ENCODE measurements at places on chromosomes 6 and 20. TPM values are rescaled to one million over a fixed set of nuclear protein-coding genes. Genes with fewer than 3 reads are reported as not detected.

GRCh38 chr6:170296746-170297575, 6.1 kb upstream of the DLL1 start:
- DNase-seq = no peak

DNA sequence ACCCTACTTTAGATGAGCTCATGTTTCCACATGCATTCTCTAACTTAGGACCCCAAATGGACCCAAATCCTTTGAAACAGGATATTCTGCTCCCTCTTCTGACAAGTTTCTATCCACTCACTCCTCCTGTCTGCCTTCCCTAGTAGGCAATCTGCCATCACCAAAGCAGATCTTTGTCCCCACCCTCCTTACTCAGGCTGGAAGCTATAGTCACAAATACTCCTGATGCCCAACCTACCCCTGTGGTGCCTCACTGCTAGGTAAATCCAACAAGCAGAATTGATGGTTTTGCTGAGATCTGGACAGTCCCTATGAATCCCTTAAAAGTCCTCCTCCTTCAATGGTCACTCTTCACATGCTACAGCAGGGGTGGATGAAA, 21.7 kb downstream of the ELOVL5 start:
- DNase-seq = no peak

GRCh38 chr20:14553774-14554534, 216.5 kb upstream of the FLRT3 start:
- no peak for DNase-seq

ZNF831 gene
- under 0.01 TPM for total RNA-seq

FKBP5 gene
- 3.3 TPM for total RNA-seq

NDRG3 gene
- total RNA-seq = 52.2 TPM

GRCh38 chr20:17951323-17951722, 17.3 kb downstream of the SNX5 start:
- DNase-seq = no peak
